Stimulated activated CD4-positive, alpha-beta T cell treated with anti-CD3 and anti-CD28 coated beads, TNF-alpha, amount 100 ng/mL, for 48 hours (primary cell): ENCODE measurements at places on chromosomes 3 and 15.

- no peak for DNase-seq
Measured at GRCh38 chr3:6807967-6808588, 52.8 kb upstream of the GRM7 start.

GRCh38 chr3:11603628-11604027 lies 40.1 kb downstream of the VGLL4 start:
- DNase-seq = no peak

DNA sequence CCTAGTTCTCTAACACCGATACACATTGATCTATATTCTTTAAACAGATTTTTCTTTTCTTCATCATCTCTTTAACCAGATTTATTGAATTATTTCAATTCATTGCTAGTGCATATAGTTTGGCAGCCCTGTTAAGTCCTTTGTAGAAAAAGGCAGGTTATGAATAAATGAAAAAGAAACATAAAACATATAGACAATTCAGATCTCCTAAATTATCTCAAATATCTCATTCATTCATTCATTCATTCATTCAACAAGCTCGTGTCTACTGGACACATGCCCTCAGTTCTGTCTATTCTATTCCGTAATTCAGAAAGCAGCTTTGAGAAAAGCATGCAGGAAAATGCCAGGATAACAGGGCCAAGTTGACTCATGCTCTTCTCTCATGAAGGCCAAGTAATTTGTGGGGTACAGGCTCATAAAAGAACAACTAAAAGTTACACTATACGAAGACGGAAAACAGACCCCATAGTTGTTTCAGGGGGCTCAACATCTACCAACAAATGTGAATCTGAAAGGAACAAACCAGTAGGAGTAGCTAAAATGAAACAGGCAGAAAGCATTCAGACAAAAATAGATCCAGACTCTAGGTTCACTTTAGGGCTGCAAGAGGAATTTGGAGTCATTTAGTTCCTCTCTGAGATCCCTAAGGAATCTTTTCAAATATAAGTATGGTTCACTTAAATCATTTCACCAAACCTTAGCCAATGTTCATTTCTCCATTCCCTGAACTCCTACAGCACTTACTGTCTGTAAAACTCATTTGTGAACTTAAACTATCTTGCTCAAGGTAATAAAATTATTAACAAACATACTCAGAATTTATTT lies 7.5 kb downstream of the ZNF148 start:
- DNase-seq = no peak

DNA sequence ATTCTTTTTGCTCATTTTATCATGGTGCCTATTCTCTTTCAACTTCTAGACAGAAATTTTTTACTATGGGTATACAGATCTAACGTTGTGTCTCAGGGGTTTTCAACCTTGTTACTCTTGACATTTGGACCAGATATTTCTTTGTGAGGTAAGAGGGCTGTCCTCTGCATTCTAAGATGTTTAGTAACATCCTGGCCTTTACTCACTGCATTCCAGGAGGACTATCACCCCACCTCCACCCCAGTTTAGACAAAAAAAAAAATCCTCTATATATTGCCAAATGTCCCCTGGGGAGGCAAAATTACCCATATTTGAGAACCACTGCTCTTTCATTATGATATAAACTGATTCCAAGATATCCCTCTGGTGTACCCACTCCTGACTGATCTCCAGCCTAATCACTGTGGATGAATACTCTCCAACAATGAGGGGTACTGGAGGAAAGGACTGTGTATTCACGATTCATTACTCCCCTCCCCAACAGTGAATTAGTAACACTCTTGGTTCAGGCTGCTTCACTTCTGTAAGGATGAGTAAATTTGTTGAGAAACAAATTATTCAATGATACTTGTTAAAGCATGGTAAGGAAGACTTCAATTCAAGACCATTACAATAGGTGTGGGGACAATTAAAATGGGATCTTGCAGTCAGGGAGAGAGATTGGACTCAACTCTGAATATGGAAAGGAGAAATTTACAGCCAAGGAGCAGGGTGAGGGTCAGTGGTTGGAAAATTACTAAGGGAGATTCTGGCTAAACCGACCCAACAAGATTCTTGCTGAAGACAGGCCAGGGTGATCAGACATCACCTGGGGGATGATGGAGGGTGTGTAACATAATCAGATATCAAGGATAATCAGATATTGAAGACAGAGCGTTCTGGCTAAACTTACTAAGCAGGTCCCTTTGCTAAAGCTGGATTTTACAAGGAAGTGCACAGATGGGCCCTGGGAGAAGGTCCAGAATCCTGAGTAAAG lies 123.8 kb upstream of the DAZL start:
- DNase-seq = no peak

GRCh38 chr3:5677555-5677954 lies 490.0 kb downstream of the EDEM1 start:
- DNase-seq = no peak

GRCh38 chr3:170180079-170180907 lies 1.2 kb downstream of the PHC3 start:
- DNase-seq = no peak

GRCh38 chr15:73366766-73367623 lies 1.8 kb downstream of the HCN4 start:
- no peak for DNase-seq

DNA sequence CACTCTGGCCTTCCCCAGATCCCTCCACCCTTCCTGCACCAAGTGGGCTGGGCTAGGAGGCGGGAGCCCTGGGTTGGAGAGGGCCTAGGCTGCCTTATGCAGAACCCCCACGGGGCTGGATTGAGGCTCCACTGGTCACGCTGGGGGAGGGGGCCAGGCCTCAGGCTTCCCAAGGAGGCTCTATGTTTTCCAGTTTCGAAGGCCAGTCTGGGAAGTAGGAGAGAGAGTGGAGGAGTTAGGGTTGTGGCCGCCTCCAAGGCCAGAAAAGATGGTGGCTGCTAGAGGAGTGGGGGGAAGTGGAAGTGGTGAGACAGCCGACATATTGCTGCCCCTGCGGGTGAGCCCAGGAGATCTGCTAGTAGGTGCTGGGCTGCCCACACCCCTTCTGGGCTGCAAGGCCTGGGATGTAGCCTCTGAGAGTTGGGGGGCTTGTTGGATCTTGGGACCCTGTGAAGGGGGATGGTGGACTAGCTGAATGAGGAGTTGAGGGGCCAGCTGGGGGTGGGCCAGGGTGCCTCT lies 1.2 kb downstream of the GNAI2 start:
- DNase-seq = no peak

DNA sequence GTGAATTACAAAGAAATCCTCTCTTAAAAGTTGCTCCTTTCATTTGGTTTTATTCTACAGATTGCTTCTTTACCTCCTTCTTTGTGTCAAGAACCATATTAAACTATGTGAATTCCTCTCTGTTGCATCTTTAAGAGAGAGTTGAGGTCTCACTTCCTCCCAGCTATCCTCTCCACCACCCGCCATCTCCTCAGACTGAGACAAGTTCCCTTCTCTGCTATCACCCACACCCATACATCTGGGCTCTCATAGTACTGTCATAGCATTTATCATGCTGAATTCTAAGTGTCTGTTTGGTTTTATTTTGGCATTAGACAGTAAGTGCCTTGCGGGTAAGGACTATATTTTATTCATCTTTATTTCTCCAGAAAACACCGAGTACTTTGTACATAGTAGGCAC lies 54.2 kb downstream of the B3GALNT1 start:
- no peak for DNase-seq

DNA sequence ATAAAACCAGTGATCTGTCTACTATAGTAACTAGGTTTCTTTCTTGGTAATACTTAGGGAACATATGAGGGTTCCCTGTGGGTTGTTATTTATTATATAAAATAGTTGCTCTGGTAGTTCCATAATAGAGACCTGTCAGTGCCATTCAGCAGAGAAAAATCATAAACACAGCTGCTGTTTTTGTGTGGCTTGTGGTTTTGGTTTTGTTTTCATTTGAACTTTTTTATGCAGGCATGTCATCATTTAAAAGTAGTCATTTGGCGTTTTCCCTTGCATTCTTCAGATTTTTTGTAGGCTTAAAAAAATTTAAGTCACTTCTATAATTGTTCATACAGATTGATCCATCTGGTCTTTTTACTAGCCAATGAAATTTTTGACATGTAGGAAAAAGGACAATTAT lies 47.9 kb downstream of the PIK3CA start:
- no peak for DNase-seq

DNA sequence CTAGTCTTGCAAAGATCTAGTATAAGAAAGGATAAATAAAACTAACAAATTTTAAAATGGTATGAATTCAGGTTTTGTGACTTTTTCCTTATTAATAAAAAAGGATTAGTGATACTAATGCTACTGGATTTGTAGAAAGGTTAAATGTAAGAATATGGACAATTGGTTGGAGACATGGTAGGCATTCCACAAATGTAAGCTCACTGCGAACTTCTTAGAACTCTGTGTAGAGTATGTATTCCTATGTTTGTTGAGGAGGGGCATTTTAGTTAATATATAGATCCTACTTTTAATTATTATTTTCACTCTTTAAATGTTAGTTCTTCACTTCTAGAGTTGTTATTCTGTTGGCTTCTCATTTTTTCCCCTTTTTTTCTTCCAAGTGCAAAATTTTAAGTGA lies 414.3 kb downstream of the RBMS3 start:
- no peak for DNase-seq

DNA sequence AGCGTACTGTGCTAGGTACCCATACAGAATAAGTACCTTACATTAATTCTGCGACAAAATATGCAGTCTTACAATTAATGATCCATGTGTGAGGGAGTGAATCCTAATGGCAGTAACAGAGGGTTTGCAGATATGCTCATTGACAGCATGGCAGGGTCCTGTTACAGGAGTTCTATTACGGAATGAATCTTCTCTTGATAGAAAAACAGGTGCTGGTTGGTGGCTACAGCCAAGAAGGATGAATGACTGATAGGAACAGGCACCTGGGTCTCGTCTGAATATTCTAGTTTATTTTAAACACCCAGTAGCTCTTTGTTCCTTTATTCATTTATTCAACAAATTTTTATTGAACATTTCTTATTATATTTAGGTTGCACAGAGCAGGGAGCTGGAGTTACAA lies 22.8 kb downstream of the PGBD4 start:
- DNase-seq = no peak

- no peak for DNase-seq
Measured at GRCh38 chr3:168693870-168694269, 598.1 kb upstream of the GOLIM4 start.

- no peak for DNase-seq
Measured at GRCh38 chr3:55198554-55198953, 270.7 kb upstream of the LRTM1 start.

- DNase-seq = peak; percentile 36
Measured at GRCh38 chr3:5304789-5305683, 117.5 kb downstream of the EDEM1 start.

GRCh38 chr3:128590948-128591347 lies 59.7 kb downstream of the RPN1 start:
- no peak for DNase-seq

DNA sequence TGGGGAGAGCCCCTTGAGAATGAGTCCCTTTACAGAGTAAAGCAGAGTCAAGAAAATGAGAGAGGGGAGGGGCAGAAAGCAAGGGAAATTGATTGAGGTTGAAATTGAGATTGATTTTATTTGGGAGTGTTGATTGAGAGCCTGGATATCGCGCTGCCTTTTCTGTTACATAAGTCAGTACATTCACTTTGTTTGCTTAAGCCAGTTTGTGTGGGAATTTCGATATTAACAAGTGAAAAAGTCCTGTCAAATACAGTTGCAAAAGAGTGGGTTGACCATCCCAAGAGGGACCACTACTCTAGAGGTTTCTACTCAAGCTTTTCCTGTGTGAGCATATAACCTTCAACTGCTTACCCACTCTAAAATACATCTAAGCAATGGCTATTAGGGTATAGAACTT lies 331.4 kb upstream of the AZI2 start:
- no peak for DNase-seq

DNA sequence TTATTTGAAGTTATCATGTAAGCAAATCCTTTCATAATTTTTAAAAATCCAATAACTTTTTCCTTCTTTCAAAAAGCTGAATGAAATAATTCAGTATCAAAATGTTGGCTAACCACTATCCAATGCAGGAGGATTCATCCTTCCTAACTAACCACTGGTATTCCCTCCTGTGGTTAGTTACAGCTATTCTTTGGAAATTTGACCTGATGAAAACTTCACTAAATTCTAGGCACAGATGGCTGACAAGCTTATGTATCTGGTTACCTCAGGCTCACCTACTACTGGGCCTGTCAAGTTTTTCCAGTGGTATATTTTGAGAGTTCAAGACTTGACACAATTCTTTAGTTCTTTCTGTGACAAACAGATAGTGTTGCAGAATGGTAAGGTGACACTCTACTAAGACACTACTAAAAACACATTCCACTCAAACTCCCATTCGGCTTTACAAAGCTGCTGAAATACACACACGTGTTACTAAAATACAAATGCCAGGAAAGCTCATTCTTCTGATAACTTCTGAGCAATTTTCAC lies 15.8 kb downstream of the NPTN start:
- DNase-seq = no peak

GRCh38 chr15:32909431-32909830 lies 191.6 kb downstream of the GREM1 start:
- DNase-seq = no peak

DNA sequence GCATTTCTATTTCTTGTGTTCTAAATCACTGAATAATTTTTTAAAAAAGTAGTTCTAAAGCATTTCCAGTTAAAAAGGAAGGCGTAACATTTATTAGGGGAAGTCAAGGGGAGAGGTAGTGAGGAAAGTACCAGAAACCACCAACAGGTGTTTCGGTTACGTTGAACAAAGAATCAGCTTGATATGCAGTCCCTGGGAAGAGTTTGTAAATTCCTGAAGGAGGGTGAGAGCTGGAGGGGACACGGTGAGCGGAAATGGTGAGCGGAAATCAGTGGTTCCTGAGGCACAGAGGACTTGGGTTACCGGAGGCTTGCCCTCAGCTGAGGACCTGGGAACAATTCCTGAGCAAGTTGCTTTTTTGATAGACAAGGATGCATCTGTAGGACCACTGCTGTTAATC lies 17.8 kb downstream of the MAP2K1 start:
- DNase-seq = no peak

- DNase-seq = no peak
Measured at GRCh38 chr3:53384465-53385423, 37.4 kb upstream of the DCP1A start.

DNA sequence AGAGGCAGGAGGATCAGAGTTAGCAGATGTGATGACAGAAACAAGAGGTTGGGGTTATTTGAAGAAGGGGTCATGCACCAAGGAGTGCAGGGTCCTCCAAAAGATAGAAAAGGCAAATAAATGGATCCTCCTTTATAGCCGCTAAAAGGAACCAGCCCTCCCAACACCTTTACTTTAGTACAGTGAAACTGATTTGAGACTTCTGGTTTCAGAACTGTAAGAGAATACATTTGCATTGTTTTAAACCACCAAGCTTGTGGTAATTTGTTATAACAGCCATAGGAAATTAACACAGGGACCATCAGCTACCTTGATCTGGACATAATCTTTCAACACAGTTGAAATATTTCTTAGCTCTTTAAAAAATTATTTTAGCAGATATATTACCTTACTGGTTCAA lies 166.6 kb downstream of the TIGIT start:
- no peak for DNase-seq

- DNase-seq = no peak
Measured at GRCh38 chr3:77489216-77489615, 449.3 kb downstream of the ROBO2 start.
